ENCODE measurements at places on chromosomes 5 and 9. TPM values are rescaled to one million over a fixed set of nuclear protein-coding genes. Genes with fewer than 3 reads are reported as not detected.

The ABCA1 gene
- total RNA-seq = 62.8 TPM

The PLAC8L1 gene
- total RNA-seq = not detected

The PHF24 gene
- 0.39 TPM for total RNA-seq

The GPR150 gene
- total RNA-seq = not detected

The YIPF5 gene
- 158 TPM for total RNA-seq

The FAM219A gene
- 7.9 TPM for total RNA-seq
